CD4-positive, alpha-beta T cell treated with Interleukin-15 for 4 hours (primary cell): ENCODE measurements at places on chromosomes 2 and 18.

GRCh38 chr2:49371128-49371701 lies 216.9 kb upstream of the FSHR start:
- DNase-seq = no peak

- DNase-seq = no peak
Measured at GRCh38 chr2:5695654-5696403, 3.6 kb downstream of the SOX11 start.

DNA sequence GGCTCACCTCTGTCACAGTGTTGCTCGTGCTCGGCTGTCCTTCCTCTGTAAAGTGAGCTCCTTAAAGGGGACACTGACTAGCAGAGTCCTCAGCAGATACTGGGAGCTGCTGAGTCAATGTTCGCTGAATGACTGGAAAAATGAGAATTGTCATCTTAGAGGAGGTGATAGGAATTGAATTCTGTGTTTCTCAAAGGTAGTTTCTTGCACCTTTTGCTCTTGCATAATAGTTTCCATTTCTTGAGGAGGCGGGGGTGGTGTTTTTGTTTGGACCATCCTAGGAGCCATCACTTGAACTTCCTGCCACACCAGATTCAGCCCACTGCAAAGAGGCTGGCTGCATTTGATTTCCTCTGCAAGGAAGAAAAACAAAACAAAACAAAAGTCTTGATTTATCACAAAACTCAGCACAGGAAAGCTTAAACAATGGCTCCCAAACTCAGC lies 11.4 kb upstream of the RFX8 start:
- no peak for DNase-seq

DNA sequence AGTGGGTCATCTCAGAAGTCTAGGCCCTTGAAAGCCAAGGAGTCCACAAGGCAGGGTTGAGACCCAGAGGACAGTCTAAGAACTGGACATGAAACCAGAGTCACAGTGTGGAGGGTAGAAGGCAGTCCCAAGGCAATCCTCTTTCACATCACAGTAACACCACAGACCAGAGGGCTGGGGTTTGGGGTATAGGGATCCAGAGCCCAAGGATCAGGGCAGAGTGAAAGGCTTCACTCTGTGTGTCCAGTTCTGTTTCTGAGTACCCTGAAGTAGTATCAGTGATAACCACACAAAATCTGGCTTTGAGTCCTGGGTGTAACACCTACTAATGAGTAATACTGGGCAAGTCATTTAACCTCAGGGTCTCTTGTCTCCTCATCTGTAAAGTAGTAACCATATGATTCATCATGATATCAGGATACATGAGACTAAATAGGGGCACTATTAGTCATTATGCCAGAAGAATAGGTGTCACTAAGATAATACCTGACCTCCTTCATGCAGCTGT lies 91.0 kb downstream of the ICA1L start:
- no peak for DNase-seq

DNA sequence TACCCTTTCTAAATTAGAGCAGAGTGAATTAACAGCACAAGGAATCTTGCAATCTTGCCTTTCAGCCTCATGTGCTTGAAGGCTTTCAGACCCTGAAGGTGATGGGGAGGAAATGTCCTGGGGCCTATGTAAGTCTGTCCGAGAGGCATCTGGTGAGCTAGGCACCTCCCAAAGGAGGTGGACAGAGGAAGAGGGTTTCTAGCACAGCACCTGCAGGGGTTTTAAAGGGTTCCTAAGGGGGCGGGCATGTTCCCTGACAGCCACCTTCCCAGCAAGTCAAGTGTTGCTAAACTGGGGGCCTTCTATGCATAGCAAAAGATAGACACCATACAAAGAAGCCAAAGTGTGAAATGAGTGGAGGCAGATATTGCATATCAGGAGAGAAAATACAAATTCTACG lies 88.5 kb downstream of the CDH2 start:
- no peak for DNase-seq

DNA sequence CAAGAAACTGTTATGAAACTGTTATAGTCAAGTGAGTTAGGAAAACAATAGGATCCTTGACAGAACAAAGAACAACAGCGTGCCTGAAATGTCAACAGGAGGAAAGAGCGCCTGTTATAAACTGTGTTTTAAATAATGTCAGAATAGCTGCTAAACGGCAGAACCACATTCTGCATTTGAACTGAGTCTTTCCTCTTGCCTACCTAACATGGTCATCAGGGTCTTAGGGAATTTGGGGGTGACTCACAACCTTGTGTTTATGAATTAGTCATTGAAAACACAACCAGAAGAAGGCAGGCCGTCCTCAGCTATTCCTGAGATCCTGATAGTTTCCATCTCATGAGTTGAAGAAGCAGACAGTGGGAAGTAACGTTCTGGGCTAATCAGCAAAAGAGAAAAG lies 222.0 kb upstream of the FN1 start:
- no peak for DNase-seq

GRCh38 chr2:45799679-45800381 lies 148.4 kb downstream of the PRKCE start:
- no peak for DNase-seq

- DNase-seq = no peak
Measured at GRCh38 chr2:97913846-97914245, 81.9 kb downstream of the TMEM131 start.

DNA sequence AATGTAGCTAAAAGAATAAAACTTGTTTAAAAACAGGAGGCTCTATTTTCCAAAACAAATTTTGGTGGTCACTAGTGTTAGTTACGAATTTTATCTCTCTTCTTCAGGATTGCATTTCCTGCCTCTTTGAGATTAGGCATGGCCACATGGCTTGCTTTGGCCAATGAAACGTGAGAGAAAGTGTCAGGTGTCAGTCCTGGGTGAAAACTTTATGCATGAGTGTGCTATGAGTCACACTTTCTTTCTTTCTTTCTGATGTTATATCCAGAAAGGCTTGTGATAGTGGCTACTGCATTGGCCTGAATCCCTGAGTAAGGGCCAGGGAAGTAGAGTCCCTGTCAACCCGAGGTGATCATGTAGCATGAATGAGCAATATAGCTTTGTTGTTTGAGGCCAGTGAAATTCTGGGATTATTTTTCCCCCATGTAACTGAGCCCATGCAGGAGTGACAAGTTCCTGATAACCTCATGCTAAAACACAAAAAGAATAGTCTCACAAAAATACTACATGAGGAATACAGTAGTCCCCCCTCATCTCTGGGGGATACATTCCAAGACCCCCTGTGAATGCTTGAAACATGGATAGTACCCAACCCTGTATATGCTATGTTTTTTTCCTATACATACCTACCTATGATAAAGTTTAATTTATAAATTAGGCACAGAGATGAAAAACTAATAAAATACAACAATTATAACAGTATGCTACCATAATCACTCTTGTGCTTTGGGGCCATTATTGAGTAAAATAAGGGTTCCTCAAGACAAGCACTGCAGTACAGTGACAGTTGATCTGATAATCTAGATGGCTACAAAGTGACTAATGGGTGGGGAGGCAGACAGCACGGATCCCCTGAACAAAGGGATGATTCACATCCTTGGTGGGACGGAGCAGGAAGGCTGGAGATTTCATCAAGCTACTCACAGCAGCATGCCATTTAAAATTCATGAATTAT lies 109.5 kb downstream of the CDC42EP3 start:
- DNase-seq = peak; percentile 21

GRCh38 chr18:6920099-6920955 lies 190.8 kb downstream of the ARHGAP28 start:
- DNase-seq = no peak

DNA sequence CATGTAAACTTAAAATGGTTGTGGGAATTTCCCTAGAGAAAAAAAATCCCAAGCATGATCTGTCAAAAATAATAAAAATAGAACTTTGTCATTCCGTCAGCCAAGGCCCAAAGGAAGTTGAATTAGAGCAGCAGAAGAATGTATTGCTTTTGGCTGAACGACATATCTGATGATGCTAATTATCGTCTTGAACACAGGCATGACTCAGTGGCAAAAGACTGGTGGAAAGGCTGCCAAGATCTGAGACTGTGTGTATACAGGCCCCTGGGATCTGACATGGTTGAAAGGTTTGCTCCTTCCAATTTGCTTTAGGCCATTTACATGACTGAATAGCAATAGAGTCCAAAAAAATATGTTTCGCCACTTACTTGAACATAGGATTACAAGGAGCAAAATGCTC lies 1057.1 kb upstream of the CRIM1 start:
- DNase-seq = no peak

- no peak for DNase-seq
Measured at GRCh38 chr18:35526495-35527059, 28.8 kb upstream of the INO80C start.

DNA sequence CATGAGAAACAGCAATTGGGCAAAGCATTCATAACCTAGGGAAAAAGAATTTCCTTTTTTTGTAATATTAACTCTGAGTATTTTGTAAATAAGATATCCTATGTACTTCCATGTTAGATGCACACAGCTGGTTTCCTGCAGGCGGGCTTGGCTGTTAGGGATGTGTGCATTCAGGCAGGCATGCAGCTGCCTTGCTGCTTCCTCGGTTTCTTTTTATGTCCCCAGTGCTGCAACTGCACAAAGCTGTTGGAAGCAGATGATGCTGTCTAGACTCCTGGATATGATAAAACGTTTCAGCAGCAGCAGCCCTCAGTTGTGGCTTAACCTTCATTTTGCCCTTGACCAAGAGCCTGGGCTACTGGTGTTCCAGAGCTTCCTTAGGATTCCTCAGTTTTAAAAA lies 89.4 kb upstream of the EML6 start:
- no peak for DNase-seq

DNA sequence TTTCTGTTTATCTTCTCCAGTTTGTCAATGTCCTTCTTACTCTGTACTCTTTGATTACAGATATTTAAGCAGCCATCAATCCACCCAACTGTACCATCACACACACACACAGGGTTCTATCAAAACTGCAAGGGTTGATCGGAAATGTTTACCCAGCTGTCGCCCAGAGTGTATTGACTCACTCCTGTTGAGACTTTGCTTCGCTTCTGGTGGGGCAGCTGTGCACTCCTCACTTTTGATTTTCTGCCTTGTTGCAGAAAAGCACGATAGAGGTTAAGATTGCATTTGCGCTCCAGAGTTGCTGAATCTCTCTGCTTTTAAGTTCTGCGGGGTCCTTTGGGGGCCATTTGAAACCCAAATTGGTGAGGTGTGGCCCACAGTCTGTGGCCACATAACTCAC lies 216.2 kb downstream of the SETBP1 start:
- DNase-seq = no peak

GRCh38 chr2:219205165-219205538 lies 1.4 kb upstream of the ZFAND2B start:
- no peak for DNase-seq

- DNase-seq = no peak
Measured at GRCh38 chr18:3119401-3120341, 100.1 kb downstream of the MYOM1 start.

- no peak for DNase-seq
Measured at GRCh38 chr2:238237431-238238135, 2.3 kb downstream of the HES6 start.

DNA sequence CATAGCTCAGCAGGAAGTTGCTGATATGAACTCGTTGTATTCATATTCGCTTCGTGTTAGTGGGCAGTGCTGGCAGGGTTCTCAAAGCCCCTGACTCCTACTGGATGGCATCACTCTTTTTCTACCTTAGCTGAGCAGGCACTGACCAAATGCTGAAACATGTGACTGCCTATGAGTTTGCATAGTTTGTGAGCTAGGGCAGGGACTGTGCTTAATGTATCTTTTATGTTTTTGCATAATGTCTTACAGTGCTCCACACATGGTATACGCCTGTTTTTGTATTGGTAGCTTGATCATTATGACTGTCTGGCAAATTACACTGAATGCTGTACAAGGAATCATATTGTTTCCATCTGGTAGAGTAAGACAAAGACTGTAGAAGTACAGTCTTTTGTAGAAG lies 305.3 kb downstream of the PARD3B start:
- no peak for DNase-seq

DNA sequence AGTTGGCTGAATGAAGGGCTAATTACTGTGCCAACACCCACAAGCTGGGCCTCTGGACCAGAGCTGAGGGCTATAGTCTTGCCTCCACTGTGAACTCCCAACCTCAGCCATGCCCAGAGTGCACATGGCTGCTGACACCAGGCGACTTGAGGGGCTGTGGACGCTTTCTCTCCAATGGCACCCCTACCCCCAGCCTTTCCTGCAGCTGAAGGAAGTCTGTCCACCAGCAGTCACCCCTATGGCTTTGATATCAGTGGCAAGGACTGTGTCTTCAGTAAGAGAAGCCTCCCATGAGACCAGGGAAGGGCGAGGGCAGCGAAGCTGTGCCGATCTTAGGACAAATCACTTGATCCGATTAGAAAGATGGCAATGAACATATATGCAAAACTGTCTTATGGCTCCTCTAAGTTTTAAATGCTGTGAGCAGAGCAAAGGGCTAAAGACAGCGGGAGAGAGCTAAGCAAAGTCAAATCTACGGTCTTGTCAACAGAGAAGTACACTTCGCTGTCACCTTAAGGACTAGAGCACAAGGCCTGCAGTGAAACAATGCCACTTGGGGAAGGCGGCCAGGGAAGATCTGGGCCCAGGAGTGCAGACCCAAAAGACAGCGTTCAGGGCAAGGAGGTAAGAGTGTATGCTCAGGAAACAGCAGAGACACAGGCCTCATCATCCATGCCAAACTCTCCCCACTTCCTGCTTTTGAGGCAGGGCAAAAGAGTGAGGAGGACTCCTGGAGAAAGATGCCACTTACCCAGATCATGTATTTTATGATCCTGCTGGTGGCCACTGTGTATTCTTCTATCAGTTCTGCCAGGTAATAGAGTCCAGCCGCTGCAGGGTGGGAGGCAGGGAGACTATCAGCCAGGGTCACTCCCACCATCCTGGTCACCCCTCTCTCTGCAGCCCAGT lies 1.5 kb downstream of the TEX261 start:
- DNase-seq = no peak

DNA sequence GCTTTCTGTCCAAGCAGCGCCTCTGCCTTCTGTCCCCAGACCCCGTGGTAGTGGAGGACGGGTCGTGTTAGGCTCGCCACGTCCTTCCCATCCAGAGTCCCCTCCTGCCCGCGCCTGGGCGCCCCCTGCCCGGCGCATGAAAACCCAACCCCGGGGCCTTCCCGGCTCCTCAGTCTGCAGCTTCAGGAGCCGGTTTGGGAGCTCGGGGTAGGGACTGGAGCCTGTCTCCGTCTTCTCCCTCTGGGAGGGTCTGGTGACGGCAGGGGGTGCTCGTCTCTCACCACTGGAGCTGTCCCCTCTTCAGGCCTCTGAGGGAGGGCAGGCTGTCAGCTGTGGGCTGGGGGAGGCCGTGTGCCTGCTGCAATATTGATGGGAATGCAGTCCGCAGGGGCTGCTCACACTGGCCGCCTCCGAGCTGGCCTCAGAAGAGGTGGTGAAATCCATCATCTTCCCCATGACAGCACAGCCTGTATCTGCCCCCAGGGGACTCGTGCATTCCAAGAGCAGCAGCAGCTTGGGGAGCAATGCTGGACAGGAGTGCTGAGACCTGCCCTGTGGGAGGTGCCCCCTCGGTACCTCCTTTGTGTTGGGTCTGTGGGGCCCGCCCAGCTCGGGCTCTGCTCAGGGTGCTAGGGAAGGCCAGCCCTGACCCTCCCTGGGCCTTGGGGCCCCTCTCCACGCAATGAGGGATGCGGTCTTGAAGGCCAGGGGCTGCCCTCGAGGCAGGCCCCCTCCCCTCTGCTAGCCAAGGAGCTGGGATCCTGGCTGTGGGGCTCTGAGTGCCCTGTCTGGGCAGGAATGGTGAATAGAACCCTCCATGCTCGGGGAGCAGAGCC lies 17.8 kb upstream of the KLHL30 start:
- DNase-seq = no peak
